ENCODE measurements at places on chromosomes 6 and 20.

DNA sequence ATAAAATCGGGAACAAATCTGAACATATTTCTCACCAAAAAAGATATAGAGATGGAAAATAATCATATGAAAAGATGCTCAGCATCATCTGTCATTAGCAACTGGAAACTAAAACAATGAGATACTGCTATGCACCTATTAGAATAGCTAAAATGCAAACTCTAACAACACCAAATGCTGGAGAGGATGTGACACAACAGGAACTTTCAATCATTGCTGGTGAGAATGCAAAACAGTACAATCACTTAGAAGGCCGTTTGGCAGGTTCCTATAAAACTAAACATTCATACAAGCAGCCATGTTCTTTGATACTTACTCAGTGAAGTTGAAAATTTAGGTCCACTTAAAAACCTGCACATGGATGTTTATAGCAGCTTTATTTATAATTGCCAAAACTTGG, 67.0 kb downstream of the FAM50B start:
- no peak for DNase-seq

- no peak for DNase-seq
Measured at GRCh38 chr6:53263917-53264316, 84.8 kb downstream of the ELOVL5 start.

DNA sequence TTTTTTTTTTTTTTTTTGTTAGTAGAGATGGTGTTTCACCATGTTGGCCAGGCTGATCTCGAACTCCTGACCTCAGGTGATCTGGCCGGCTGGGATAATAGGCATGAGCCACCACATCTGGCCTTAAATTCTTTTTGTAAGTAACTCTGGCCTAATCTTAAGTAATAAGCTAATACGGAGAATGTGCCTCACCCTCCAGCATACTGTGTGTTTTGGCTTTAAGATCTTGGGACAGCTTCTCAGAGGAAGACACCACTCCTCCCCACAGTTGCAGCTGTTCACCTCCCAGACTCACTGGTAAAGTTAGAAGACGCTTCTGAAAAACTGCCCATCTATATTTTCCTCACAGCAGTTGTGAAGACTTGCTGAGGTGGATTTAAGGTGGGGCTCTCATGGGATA, 120.8 kb downstream of the CCDC170 start:
- no peak for DNase-seq

- DNase-seq, result peak; percentile 49
Measured at GRCh38 chr20:37534401-37535157, 6.9 kb upstream of the BLCAP start.

DNA sequence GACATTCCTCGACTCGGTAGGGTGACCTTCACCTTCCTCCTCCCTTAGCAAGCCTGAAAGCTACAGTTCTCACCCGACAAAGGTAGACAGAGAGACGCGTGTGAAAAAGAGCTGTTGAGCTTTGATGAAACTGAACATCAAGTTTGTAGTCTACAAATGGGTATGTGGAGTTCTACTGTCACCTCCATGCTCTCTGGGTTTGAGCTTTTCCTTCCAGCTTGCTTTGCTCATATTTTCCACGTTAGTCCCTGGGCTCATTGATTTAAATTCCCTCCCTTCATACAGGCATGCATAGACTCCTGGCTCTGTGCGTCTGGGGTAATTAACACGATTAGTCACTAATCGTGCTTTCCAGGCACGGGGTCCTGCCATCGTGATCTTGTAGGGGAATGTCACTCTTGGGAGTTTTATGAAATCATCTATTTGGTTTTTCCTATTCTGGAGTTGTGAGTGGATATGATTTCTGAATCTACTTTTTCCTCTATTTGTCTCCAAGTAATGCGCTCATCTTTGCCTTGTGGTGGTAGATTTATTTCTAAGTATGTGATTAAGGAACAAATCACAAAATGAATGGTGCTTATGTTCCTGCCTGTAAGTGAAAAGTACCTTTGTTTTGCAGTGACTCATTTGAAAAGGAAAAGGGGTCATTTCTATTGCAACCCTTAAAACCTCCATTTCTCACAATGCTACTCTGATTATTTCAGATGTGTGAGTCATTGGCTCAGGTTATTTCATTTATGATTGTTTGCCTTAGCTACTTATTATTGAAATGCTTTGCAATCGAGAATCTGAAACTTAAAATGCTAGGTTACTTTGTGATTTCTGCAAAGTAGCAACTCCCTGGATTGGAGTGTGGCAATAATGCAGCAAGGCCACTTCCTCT, 154.6 kb downstream of the ZDHHC14 start:
- no peak for DNase-seq

DNA sequence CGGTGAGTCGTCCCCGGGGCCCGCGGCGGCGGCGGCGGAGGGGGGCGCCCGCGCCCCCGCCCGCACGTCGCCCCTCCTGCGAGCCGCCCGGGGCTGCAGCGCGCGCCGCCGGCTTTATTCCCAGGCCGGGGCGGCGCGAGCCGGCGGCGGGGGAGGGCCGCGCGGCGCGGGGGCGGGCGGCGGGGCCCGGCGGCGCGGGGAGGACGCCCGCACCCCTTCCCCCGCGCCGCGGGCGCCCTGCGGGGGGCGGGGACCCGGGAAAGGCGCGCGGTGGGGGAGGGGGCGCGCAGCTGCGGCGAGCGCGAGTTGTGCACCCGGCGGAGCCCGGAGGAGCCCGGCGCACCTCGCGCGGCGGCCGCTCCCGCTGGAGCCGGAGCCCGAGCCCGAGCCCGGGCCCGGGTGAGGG, 646 bp downstream of the HMGA1 start:
- DNase-seq, result no peak

- no peak for DNase-seq
Measured at GRCh38 chr20:54044156-54044555, 26.2 kb downstream of the BCAS1 start.

GRCh38 chr6:129890164-129890563, 29.0 kb upstream of the TMEM244 start:
- DNase-seq, result no peak

DNA sequence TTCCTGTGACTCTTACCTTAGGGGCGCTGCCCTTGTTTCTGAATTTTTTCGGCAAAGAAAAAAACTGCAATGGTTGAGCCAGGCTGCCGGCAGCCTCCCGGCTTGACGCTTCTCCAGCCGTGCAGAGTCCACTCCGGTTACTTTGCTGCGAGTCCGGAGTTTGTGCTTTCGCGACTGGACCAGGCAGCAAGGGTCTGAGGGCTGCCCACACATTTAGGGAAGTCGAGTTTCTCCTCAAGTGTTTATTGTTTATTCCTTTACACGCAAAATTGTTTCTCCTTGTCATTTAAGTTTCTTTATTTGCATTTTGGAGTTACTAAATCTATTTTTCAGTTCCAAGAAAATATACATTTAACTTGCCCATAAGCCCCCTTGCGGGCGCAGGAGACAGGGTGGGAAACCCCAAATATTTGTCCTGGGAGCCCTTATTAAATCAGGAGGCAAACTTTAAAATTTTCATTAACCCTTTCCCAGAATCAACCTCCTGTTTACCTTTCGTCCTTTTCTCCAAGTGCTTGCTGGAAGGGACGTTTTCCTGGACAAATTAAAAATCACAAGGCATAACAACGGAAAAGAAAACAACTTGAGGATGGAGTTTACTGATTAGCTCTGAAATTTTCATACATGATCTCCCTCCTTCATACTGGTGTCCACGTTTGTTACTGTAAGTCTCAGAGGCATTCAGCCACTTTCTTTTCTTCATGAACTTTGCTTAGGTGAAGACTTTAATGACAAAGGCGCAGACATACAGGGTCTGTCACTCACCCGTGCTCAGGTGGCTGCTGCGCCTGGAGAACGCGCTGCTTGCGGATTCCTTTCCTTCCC, 1.7 kb upstream of the PDE10A start:
- DNase-seq, result no peak

- DNase-seq, result no peak
Measured at GRCh38 chr6:31474871-31475286, 23.1 kb upstream of the MICB start.

DNA sequence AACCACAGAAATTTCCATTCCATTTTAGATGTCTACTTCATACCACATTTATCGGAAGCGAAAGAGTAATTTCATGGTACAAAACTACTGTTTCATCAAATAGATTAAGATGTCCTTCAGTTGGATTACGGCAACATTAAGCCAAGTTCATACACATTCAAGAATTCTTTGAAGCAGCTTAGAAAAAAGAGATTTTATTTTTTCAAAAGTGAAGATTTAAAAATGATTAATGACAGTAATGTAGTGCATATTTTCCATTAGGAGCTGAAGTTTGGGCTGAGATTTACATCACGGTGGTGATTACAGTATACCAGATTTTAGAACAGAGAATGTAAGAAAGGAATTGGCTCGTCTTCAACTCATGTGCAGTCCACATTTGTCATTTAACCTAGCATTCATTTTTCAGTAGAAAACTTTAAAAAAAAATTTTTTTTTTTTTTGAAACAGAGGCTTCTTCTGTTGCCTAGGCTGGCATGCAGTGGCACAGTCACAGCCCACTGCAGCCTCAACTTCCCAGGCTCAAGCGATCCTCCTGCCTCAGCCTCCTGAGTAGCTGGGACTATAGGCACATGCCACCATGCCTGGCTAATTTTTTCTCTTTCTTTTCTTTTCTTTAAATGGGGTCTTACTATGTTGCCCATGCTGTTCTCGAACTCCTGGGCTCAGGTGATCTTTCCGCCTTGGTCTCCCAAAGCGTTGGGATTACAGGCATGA, 1.9 kb downstream of the SYNJ2 start:
- no peak for DNase-seq

DNA sequence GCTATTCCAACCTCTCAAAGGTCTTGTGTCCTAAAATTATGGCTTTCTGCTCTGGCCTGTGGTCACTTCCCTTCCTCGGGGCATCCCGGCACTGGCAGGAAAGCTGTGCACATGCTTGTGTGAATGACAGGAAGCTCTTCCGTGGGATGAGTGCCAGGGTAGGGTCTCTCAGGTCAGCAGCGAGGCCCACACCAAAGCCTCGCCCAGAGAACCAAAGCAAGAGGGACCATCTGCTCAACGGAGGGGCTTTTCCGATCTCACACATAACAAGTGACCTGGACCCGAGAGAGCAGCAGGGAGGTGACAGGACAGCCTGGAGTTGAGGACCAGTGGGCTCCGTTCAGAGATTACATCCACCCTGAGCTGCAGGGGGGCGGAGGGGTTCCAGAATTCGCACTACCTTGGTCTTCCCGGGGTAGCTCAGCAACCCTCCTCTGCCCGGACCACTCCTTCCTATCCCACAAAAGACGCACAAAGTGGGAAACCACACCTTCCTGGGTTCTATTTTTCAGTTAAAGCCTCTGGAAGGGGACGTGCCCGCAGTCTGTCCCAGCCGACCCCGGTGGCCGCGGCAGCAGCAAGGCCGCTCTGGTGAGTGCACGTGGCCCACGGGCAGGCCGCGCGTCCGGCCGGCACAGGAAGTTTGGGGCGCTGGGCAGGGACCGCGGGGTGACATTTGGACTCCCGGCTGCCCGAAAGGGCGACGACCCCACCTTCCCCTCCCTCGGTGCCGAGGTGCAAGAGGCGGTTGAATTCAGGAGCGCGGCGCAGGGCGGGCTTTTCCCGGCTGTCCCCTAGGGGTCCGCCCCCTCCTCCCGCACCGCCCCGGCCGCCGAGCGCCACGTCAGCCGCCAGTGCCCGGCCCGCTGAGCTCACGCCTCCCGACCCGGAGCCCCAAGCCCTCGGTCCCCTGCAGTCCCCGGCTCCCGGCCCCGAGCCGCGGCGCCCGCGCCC, 988 bp downstream of the TXNDC5 start:
- DNase-seq, result no peak

- no peak for DNase-seq
Measured at GRCh38 chr6:111361648-111362047, 121.4 kb downstream of the REV3L start.

- no peak for DNase-seq
Measured at GRCh38 chr6:91786474-91787184, 1199.8 kb upstream of the MAP3K7 start.

DNA sequence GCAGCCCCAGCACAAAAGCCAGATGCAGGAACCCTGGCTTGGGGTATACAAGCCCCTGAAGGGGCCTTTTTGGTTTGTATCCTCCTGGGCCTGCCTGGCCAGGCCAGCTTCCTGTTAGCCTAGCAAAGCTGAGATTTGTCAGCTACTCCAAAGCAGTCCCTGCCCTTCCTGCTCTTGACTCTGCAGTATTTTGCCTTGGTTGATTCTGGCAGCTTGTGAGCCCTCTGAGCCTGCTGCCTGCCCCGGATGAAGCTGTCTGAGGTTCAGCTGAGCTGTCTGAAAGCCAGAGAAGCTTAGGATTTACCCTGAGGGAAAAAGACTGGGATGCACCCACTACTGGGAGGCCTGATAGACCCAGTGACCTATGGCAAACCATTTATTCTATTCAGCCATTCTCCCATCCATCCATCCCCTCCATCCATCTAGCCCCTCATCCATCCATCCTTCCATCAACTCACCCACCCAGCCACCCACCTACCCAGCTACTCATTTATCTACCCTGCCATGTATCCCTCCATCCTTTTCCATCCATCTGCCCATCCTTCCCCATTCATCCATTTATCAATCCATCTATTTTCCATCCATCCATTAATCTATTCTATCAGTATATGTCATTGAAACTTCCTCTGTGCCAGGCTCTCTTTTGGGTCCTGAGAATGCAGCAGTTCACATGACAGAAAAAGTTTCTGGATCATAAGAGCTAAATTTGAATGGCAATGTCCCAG, 307.5 kb downstream of the DHX35 start:
- no peak for DNase-seq

DNA sequence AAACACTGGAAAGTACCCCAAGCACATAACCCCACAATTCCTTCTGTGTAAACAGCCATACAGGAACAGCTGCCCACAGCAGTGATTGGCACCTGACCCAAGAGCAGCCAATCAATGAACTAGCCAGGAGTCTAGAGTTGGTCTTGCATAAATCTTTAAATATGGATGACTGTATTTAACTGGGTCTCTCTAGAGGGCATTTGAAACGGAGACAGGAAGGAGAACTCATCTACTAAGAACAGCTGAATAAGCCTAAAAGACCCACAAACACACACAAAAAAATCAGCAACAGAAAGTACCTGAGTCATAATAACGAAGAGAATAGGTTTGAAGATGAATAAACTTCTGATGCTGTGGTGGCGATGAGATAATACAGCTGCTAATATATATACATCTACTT, 49.0 kb upstream of the ASF1A start:
- no peak for DNase-seq

- DNase-seq, result no peak
Measured at GRCh38 chr6:164247106-164247505, 832.6 kb downstream of the QKI start.

GRCh38 chr6:166331503-166332415, 10.6 kb downstream of the SFT2D1 start:
- DNase-seq, result no peak

DNA sequence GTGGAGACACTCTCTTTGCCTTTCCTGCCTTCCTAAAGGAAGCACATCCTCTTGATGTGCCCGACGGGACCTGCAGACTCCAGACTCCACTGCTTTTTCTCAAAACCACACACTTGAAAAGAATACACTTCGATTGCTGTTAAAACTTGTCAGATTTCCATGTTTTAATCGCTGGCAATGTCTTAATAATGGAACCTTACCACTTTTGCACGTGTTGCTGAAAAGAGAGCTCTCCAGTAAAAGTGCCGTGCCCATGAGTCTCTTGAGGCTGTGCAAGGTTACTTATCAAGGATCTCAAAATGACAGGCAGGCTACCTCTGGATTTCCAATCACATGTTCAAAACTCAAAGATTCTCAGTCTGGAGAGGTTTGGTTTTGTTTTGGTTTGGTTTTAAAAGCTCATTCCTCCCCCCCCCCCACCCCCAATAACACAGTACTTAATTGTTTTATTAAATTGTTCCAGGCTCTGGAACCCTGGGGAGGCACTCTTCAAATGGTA, 12.0 kb upstream of the TFAP2A start:
- DNase-seq, result no peak
